HT1080 (cell line): ENCODE measurements at places on chromosomes 16 and 17. TPM values are rescaled to one million over a fixed set of nuclear protein-coding genes. Genes with fewer than 3 reads are reported as not detected.

The TAT gene
- not detected in 2 replicates for total RNA-seq

The ASGR1 gene
- 2.8 and 4.0 TPM in 2 replicates for total RNA-seq

The PLA2G10 gene
- total RNA-seq = not detected in 2 replicates

The NHERF1 gene
- total RNA-seq = 32.8 and 41.8 TPM in 2 replicates

The FBXL16 gene
- 2.0 and 4.2 TPM in 2 replicates for total RNA-seq

The YBX2 gene
- not detected in 2 replicates for total RNA-seq

The KRTAP4-4 gene
- not detected in 2 replicates for total RNA-seq

The KRTAP2-1 gene
- 2.0 TPM in 1 of 2 replicates, not detected in the other for total RNA-seq

The ZG16 gene
- total RNA-seq = not detected in 2 replicates

The ABHD15 gene
- total RNA-seq = 6.3 and 6.4 TPM in 2 replicates

The UNC13D gene
- total RNA-seq = 2.7 TPM in 2 replicates

The BAHCC1 gene
- 0.43 TPM in 2 replicates for total RNA-seq

The WSB1 gene
- total RNA-seq = 31.7 and 62.4 TPM in 2 replicates

The SLFN11 gene
- 16.0 and 18.5 TPM in 2 replicates for total RNA-seq

The EPOP gene
- 3.3 and 3.9 TPM in 2 replicates for total RNA-seq

The TMIGD1 gene
- total RNA-seq = not detected in 2 replicates

The ZNF598 gene
- total RNA-seq = 46.2 and 50.4 TPM in 2 replicates

The OR2C1 gene
- total RNA-seq = not detected in 2 replicates

The KIF1C gene
- 64.3 and 67.6 TPM in 2 replicates for total RNA-seq

The MYH11 gene
- 0.03 TPM in 2 replicates for total RNA-seq

The SEC14L5 gene
- 0.03 TPM in 1 of 2 replicates, not detected in the other for total RNA-seq
